ENCODE measurements at places on chromosomes 12 and 14.

DNA sequence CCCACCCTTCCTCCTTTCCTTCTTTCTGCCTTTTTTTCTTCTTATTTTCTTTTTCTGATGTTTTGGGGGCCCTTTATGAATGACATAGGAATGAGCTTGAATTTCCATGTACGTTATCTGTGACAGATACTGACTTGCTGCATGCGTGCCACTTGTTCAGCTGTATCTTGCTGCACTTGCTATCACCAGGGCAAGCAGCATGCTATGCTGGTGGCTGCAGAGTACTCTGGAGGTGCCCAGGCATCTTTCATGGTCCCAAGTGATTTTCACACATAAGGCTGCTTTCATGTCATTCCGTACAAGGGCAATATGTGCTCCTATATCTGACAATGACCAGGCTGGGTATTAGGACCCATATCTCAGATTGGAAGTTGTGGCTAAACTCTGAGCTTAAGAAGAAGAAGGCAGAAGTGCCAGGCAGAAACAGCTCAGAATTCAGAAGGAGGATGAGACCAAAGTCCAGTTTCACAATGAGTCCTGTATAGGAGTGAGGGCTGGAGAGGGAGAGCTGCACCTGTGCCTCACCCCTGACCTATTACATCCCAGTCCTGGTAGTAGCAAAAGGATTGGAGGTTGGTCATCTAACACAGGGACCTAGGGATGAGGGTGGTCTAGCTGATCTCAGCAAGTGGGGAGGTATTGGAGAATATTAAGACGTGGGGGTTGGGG lies 299.0 kb upstream of the DDHD1 start:
- DNase-seq: no peak

- DNase-seq: peak; percentile 94
Measured at GRCh38 chr12:106903241-106903945, 52.3 kb upstream of the TMEM263 start.

GRCh38 chr14:79732911-79733655 lies 478.2 kb downstream of the DIO2 start:
- no peak for DNase-seq

- no peak for DNase-seq
Measured at GRCh38 chr12:124881123-124881522, 17.5 kb upstream of the SCARB1 start.

GRCh38 chr12:109680264-109681005 lies 33.2 kb upstream of the FAM222A start:
- DNase-seq: no peak

DNA sequence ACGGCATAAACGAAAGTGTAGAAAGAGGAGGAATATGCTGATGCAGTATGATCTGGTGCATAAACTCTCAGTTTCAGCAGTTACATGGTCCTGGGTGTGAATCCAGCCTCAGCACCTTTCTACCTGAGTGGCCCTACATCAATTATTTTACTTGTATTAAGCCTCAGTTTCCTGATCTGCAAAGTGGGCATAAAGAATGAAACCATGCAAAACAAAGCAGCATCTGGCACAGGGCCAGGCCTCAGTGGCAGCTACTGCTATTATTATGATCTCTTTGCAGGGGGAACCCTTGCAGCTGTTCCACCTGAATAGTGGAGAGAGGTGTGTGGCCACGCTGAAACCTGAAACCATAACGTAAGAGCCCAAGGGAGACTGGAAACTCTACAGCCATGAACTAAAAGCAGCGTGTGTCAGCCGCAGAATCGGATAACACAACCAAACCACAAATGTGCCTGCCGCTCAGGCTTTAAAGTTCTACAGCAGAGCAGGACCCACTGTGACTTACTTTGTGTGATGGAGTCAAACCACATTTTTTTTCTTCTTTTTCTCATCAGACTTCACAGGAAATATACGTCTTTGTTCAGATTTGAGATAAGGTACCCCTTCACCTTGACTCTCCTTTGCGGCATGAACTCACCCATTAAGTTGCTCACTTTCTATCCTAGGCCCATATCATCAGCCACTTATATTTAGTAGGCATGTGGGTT lies 29.2 kb upstream of the FOS start:
- peak; percentile 21 for DNase-seq

GRCh38 chr14:54425537-54426274 lies 15.5 kb downstream of the CNIH1 start:
- no peak for DNase-seq

- DNase-seq: no peak
Measured at GRCh38 chr14:67487937-67488893, at the start of gene TMEM229B. Gene TMEM229B, minus strand, starts transcription at chr14:67488721. Its CDS starts 14,798 bp downstream, at chr14:67473923.

DNA sequence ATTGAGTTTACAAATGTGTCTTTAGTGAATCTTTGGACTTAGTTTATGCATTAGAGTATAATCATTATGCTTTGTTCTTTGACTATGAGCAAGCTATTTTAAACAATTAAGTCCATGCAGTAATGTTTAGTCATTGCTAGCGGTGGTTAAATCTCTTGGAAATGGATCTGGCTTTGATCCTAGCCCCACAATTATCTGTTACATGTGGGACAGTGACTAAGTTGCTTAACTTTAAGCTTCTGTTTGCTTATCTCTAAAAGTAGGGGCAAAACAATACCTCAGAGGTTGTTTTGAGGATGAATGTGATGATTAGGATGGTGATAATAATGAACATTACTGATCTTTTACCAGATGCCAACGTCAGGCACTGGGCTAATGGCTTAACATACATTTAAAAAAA lies 124.2 kb downstream of the NPAS3 start:
- DNase-seq: no peak

GRCh38 chr12:89513544-89513943 lies 11.1 kb downstream of the GALNT4 start:
- no peak for DNase-seq

DNA sequence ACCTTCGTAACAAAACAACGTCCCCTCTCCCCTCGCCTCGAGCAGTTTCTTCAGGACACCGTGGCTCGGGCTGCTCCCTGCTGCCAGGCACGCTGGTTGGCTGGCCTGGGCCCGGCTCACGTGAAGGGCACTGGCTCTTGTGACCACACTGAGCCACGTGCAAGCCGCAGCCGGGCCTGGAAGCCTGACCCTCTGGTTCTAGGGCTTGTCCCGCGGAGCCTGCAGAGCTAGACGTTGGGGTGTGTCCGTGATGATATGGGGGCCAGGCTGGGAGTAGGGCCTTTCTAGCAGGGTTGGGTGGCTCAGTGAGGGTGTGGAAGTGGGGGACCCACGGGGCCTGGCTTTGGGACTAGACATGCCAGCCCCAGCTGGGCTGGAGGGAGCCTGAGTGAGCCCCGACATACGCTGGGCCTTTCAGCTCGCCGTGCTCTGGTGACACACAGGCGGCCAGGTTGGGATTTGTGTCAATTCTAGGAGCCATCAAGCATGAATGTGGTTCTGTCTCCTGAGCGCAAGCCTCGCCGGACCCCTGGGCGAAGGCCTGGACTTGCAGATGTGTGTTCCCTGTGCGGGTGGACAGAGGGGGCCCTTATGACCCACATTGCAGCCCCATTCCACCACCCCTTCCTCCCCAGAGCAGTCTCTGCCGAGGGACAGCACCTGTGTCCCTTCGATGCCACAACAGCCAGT lies 13.6 kb upstream of the AMN start:
- DNase-seq: no peak

DNA sequence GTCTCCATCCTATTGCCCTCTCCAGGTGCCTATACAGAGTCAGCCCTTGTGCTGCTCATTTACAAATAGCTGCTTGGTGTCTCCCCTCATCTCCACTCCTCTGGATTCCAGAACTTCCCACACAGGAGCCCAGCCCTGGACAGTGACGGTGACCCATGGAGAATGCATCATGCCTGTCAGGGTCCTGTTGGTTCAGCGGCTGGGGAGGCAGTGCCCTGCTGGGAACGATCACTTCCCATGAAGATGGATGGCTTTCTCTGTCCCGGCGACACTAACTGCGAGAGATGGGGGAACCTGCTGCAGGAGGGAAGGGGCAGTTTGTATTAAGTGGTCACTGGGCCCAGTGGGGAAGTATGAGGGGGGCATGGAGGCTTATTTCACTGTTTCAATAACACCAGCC lies 395.0 kb upstream of the TBX3 start:
- DNase-seq: no peak

- DNase-seq: no peak
Measured at GRCh38 chr12:66962290-66962689, 283.4 kb upstream of the GRIP1 start.
